Cortex of kidney (tissue), 1 donor: ENCODE measurements at places on chromosomes 6 and 20.

GRCh38 chr6:30603961-30604360 lies 13.1 kb downstream of the PPP1R10 start:
- DNase-seq, result no peak

- no peak for DNase-seq
Measured at GRCh38 chr6:147527197-147527596, 18.7 kb downstream of the SAMD5 start.

- no peak for DNase-seq
Measured at GRCh38 chr6:30988209-30988825, 4.8 kb downstream of the MUC21 start.

- no peak for DNase-seq
Measured at GRCh38 chr6:78908621-78909020, 41.3 kb downstream of the IRAK1BP1 start.

DNA sequence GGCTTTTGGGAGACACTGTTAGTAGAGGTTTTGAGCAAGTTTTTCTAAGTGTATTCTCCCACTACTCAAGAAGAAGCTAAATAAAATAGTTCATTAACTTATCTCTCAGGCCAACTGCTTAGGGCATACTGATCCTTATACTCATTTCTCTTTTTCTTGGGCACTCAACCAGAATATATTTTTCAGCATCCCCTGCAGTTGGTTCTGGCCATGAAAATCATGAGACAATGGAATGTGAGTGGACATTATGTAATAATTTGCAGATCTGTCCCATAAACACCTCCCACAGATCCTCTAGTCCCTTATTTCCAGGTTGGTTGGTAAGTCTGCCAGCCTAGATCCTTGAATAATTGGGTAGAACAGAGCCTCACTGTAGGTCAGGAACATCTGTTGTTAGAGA lies 136.7 kb downstream of the AIG1 start:
- DNase-seq, result no peak

- DNase-seq, result no peak
Measured at GRCh38 chr6:65098349-65098748, 608.7 kb downstream of the EYS start.

DNA sequence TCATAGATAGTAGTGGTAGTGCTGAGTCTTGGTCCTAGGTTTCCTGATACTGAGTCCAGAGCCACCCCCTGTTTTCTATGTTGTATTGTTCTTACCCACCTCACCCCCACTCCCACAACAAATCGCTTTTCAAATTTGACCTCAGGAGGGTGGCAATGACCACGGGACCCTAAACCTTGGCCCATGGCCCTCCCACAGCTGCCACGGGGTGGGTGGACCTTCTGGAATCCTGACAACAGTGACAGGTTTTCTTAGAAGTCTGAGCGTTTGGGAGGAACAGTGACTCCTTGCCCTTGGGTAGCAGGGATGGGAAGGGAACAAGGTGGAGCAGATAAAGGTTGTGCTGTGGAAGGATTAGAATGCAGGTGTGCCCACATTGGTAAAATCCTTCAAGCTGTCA lies 36.9 kb downstream of the TGM3 start:
- no peak for DNase-seq

DNA sequence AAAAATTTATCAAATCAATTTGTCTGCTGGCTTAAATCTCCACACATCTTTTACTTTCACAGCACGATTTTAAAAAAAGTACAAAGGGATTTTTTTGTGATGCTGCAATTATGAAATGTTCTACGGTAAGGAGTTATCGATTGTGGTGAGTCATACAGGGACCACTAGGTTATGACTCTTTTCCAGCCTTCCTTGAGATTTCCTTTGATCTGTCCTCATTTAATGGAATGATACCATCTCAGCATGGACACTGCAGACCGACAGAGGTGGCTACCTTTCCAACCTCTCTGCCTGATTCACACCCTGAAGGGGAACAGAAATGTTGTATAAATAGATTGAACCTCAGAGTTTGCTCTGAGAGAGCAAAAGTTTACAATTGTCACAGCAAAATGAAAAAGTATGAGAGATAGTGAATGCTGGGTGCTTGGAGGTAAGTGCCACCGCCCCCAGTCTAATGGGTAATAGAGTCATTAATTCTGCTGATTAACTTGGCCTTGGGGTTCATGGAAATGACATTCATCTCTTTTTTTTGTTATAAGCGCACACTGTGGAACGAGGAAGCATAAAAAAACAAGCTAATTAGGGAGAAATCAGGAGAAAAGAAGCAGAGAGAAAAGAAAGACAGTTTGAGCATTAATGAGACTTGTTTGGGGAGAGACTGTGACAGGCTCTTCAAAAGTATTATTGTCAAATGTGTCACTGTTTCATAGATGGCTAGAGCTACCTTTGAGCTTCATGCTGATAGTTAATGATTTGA lies 306.0 kb downstream of the RNF144B start:
- no peak for DNase-seq

DNA sequence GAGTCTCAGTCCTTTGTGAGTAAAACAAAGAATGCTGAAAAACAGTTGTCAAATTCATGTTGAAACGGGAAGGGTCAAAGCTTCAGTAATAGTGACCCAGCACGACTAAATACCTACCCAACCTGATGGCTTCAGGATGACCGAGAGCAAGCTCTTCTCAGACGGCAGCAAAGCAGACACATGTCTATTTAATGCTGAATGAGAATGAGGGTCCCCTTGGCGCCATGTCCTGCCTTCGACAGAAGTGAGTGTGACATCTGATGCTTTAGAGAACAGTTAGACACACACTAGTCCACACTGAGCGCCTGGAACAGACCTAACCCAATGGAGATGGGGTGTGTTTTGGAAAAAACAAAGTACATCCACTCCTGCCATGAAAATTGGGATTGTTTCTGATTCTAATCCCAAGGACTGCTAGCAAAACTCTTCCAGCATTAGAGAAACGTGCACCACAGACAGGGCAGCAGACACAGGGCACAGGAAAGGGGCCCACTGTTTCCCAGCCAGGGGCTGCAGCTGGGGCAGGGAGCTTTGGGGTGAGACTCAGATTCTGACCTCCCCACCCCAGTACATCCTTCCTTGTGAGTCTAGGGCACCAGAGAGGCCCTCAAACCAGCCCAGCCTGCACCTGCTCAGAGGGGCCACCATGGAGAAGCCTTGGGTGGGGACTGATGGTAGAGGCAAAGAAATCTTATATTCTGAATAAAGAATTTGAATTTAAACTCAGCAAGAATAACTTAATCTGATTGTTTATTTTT lies 76.5 kb downstream of the C6orf118 start:
- DNase-seq, result no peak

DNA sequence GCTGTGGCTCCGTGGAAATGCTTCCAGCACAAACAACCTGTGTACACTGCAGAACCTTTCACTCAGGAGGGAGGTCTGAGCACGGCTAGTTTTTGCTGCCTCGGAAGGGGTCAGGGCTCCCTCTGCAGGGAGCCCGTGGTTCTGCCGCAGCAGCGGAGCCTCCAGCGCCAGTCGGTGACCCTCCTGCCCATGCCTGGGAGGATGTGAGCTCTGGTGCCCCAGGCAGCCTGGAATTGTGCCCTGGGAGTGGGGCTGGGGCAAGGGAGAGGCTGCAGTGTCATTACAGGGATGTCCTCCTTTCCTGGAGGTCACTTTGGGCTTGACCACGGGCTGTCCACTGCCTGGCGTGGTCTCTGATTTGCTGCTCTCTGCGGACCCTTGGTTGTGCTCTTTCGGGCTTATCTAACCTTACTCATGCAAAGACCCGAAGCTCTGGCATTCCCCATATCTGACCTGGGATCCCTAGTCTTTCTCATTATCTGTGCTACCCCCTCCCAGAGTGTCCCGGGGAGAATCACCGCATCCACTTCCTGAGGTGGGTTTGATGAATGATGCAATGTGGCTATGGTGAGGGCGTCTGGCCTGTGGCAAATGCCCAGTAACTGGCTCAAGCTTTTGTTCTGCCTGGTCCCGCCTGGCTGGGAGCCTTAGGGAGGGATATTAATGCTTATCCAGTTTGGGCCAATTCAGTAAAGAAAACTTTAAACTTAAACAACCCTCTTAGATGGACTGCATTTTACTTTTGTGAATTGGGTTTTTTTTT lies 59.6 kb upstream of the TAGAP start:
- no peak for DNase-seq

DNA sequence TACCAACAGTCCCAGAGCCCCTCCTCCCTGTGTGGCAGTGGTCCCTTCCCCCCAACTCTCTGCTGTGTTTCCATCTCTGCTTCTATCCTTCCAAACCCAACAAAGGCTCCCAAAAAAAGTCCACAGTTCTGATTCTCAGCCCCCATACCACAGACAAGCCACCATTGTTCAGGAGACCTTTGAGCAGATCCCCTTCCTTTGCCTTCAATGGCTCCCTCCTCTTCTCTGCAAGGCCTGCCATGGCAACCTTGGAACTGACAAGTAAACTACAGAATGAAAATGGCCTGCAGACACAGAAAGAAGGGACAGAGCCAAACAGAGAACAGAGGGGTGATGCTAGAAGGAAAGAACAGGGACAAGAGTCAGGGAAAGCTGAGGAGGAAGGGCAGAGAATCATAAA lies 23.2 kb downstream of the OR2H2 start:
- DNase-seq, result no peak

- DNase-seq, result no peak
Measured at GRCh38 chr6:15131651-15132061, 114.2 kb upstream of the JARID2 start.

- DNase-seq, result no peak
Measured at GRCh38 chr6:20167601-20168000, 44.7 kb downstream of the MBOAT1 start.

GRCh38 chr6:16442031-16442430 lies 203.6 kb downstream of the GMPR start:
- DNase-seq, result no peak

GRCh38 chr6:57013521-57013926 lies 33.0 kb upstream of the KIAA1586 start:
- DNase-seq, result no peak

- DNase-seq, result no peak
Measured at GRCh38 chr20:6395695-6396094, 272.9 kb upstream of the FERMT1 start.

DNA sequence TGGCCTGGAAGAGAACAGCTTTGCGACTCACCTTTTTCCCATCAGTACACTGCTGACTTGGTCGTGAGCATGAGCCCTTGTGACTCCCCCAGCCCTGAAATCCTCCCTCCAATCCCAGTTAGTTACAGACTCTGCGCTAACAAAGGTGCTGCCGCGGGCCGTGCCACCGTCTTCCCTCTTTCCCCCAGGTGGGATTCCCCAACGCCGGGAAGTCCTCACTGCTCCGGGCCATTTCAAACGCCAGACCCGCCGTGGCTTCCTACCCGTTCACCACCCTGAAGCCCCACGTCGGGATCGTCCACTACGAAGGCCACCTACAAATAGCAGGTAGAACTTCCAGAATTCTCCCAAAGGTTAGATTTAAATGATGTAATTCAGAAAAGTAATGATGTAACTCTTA lies 16.1 kb downstream of the MTG2 start:
- DNase-seq, result no peak

DNA sequence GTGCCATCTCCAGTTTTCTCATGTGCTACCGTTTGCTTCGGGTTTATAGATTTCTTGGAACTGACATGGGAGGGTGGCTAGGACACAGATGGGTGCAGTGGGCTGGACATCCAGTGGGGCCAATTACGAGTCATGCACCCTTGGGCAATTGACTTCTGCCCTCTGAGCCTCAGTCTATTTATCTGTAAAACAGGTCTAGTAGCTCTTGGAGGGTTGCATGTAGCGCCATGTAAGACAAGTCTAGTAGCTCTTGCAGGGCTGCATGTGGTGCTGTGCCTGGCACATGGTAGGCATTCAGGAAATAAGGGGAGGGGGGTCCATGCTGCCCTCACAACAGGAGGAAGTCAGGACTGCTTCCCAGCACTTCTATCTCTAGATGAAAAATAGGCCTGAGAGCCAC lies 15.3 kb downstream of the PMEPA1 start:
- no peak for DNase-seq

DNA sequence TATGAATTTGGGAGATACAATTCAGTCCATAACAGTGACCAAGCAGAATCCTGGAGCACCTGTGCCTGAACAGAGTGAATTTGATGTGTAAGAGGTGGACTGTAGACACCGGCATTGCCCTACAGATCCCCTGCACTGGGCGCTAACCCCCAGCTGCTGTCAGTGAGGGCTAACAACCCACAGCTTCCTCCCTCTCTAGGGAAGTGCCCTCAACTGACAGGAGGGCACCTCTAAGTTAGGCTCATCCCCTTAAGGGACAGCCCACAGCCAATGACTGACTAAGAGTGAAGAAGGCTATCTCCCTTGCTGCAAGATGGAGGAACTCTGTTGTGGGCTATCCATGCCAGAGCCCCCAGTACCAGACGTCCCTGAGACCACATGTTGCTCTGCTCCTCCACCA lies 15.3 kb upstream of the BPIFB1 start:
- no peak for DNase-seq

DNA sequence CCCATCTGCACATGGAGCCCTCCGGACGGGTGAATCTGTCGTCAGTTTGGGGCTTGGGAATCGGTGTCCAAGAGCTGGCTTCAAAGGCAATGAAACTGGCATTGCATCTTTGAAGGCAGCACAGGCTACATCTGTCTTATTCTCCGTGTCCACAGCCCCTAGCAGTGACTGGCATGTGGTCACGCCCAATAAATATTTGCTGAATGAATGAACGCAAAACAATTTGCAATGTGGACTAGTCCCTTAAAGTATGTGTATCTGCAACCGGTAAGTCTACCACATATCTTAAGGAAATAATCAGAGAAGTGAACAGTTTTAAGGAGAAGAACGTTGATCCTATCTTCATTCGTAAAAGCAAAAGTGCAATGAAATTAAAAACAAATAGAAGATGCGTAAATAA lies 8.0 kb upstream of the PMEPA1 start:
- no peak for DNase-seq

GRCh38 chr20:63086421-63087235 lies 79.9 kb upstream of the BHLHE23 start:
- no peak for DNase-seq
